ENCODE measurements at places on chromosomes 12 and 14. TPM values are rescaled to one million over a fixed set of nuclear protein-coding genes. Genes with fewer than 3 reads are reported as not detected.
A peak's percentile ranks its signal among the peaks of the same experiment; 100 is the strongest.

GRCh38 chr12:59070322-59070933 lies 150.1 kb upstream of the LRIG3 start:
- DNase-seq: no peak

GRCh38 chr14:92847278-92847677 lies 53.2 kb downstream of the GOLGA5 start:
- DNase-seq: peak; percentile 29

DNA sequence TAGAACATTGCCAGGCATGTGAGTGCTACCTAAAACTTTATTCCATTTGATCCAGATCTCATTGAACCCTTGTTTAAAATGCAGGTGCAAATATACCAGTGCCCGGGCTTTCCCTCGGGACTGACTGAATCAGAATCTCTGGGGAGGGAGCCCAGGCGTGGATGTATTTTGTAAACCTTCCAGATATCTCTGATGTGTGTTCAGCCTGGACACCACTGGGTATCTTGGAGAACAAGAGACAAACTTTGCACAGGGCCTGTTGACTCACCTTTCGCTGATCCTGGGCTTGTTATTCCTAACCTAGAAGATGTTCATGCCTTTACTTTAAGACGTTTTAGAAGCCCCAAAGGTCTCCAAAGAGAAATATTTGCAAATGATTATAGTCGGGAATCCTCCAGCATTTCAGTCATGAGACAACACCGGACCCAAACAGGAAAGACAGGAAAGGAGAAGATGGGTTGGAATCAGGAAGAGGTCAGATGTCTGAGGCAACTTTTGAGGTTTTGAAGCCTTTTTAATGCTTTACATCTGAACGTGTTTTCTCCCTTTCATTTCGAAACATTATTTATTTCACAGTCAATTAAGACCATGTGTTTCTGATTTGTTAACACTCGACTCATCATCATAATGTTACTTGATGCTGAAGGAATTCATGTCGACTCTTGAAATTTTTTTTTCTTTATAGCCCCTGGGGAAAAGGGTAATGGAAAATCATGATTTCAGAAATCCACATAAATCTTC lies 118.6 kb downstream of the PLXNC1 start:
- peak; percentile 61 for DNase-seq

GRCh38 chr14:32662211-32662610 lies 276.5 kb upstream of the NPAS3 start:
- no peak for DNase-seq

GRCh38 chr12:65082406-65082805 lies 38.7 kb downstream of the WIF1 start:
- no peak for DNase-seq

DNA sequence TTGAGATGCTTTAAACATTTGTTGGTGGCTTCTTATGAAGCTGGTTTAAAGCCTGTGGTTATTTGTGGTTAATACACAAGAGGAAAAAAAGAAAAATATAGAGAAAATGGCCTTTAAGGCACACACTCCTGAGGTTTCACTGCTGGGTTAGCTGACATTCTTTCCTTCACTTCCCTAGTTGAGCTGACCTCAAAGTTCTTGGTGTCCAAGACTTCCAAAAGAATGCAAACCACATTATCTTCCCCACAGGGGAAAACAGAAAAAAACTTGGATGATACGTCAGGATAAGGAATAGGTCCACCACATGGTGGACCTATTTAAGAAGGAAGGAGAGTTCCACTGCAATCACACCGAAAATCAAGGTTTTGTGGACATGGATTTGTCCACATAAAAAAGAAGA lies 94.3 kb downstream of the SLC25A21 start:
- no peak for DNase-seq

DNA sequence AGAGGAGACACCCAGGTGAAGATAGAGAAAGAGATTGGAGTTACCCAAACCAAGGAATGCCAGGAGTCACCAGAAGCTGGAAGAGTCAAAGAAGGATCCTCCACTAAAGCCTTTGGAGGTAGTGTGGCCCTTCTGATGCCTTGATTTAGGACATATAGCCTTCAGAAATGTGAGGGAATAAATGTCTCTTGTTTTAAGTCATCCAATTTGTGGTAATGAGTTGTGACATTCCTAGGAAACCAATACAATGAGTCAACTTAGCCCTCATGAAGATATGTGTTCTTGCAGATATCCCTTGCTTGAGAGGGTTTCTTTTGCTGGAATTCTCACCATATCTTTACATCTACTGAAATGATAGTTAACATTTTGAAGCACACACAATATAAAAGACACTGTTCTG lies 58.8 kb downstream of the CCER1 start:
- no peak for DNase-seq

- no peak for DNase-seq
Observed at GRCh38 chr12:56644654-56645053, 1.1 kb downstream of the ATP5F1B start.

DNA sequence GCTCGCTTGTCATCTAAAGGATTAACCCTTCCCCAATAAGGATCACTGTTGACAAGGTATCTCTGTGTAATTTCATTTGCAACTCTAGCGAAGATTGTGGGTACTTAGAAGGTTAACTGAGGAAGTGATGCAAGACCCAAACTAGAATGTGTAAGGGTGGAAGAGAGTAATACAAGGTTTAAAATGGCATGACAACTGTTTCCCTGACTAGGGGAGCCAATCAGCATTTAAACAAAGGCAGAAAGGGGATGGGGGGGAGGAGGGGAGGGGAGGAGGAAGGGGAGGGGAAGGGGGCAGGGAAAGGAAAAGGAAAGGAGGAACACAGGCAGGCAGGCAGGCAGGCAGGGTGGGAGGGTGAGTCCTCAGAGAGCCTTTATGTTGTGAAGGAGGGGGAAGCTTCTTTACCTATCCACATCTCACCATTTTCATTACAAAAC lies 31.1 kb downstream of the NRDE2 start:
- peak; percentile 69 for DNase-seq

DNA sequence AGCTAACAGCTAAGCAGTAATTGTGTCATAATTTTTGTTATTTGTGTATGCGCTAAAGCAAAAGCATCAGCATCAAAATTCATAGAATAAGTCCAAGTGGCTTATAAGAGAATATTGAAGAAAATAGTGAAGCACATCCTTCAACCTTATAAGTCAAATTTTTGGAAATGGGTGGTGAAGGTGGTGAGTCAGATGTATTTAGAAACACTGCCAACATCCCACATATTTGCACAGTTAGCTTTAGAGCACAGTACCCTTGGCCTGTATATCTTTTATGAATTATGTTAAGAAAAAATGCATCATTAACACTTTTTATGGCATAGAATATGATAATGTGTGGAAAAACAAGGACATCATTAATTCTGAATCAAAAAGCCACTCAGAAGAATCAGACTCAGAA lies 8.0 kb downstream of the SYT10 start:
- DNase-seq: no peak

DNA sequence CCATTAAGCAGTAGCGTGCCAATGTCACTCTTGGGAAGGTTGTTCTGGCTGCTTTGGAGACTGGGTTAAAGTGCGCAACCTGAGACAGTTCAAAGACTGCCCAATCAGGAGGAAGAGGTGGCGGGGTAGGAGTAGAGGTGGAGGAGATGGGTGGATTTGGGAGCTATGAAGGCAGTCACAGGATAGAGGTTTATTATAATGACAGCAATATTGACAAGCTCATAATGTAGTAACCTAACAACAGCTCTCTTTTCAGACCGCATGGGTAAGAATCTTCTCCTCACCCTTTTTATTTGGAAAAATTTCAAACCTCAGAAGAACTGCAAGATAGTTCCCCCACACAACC lies 5.3 kb upstream of the PSMD9 start:
- no peak for DNase-seq

- no peak for DNase-seq
Observed at GRCh38 chr12:8629486-8630033, 16.9 kb upstream of the AICDA start.

DNA sequence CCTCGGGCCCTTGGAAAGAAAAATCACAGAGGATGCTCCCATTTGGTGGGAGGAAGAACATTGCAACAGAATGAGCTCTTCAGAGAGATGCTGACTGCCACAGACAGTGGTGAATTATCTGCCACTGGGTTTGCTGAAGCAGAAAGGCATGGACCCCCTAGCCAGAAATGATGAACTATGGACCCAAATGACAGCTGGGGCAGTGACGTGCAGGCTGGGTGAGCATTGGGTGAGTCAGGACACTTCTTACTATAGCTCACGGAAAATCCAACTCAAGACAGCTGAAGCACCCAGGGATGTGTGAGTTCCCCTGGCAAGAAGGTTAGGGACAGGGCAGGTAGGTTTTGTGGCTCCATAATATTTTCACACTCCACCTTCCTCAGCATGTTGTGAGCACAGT lies 993.2 kb downstream of the BCL11B start:
- DNase-seq: no peak

DNA sequence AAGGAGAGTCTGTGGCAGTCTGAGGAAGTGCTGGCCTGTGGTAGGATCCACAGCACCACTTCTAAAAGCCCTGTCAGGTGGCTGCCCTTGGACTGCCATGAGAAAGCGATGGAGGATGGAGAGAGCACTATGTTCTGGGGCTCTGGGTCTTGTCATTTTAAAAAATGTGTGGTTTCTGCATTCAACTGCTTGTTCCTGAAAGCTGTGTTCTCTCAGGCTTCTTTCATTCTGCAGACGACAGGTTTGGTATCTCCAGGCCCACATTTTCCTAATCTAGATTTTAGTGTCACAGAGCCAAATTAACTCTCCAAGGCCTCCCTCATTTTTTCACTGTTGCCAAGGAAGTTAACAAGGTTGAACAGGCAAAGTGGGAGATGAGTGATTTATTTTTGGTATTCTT lies 10.5 kb downstream of the OVCH1 start:
- DNase-seq: no peak

DNA sequence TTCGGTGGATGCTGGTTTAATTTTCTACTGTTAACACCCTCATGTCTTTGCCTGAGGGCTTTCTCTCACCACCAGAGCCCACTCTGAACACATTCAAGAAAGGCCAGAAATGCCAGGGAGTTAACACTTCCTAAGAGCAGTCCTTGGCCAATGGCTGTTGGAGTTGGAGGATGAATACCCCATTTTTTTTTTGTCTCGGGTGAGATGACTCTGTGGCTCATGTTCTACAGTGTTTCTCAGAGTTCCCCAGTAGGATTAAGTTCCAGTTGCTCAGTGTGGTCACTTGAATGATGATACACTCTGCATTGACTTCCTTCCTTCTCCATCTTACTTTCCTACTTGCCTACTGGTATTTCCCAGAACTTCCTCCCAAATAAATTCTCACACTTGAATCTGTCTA lies 65.8 kb downstream of the FOS start:
- DNase-seq: peak; percentile 34

DNA sequence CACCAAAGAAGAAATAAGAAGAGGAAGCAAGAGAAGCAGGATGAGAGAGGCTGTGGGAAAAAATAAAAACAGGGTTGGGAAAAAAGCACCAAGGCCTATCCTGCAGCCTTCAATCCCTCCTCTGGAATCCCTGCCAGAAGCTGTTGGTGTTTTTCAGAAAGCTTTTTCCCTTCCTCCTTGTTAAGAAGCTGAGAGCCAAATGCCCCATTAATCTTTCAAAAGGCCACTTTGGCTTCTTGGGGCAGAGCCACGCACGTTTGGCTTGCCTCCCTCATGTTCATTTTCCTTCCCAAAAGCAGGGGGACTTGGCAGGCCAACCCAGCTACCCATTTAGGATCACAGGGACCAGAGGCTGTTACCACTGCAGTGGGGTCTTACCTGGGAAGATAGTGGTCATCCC lies 365.3 kb downstream of the NUAK1 start:
- no peak for DNase-seq

DNA sequence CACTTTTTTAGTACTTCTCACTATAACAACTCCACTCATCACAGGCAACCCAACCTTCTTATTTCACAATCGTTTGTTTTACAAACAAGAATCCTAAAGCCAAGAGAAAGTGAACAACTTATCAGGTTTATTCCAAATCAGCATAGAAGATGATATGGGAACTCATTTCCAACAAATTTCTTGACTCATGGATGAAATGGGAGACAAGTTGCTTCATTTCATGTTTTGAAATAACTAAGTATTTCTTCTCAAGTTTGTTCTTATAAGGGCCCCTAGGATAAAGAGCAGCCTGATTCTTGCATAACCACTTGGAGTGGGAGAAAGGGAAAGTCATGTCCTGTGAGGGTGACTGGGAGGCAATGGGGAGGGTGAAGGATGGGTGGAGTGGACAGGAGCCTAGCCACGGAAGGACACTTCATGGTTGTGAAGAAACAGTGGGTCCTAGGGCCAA lies 168.3 kb downstream of the DUSP6 start:
- DNase-seq: peak; percentile 64

GRCh38 chr12:24378548-24379407 lies 429.3 kb upstream of the SOX5 start:
- no peak for DNase-seq

DNA sequence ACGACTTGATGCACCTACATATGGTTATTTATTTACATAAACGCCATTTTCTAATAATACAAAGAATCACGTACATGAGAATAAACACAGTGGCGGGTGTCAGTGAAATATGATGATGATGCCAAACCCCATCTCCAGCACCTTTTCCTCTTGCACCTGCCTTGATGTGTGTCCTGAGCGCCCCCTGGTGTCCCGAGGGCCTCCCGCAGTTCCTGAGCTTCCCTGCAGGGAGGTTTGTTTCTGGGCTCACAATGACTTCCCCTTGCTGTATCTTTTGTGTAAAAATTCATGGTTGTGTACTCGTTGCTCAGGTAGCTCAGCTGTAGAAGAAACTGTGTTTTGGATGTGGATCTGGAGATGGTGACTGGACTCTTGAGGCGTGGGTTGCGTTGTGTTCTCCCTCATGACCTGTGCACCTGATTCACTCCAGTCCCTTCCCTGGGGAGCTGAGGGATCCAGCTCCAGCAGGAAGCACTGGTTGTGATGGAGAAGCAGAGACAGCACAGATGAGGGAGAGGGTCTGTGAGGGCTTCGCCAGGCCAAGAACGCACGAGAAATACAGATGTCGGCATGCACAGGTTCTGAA lies 1037.8 kb downstream of the TMEM121 start:
- DNase-seq: peak; percentile 12

GRCh38 chr14:29861996-29862395 lies 65.7 kb downstream of the PRKD1 start:
- no peak for DNase-seq

GRCh38 chr12:87127272-87127671 lies 871.1 kb upstream of the MGAT4C start:
- DNase-seq: no peak

GRCh38 chr12:93156086-93156716 lies 221.5 kb upstream of the NUDT4 start:
- no peak for DNase-seq

GRCh38 chr12:100959481-100959880 lies 164.9 kb downstream of the ANO4 start:
- DNase-seq: no peak

GRCh38 chr12:121352682-121353018 lies 439 bp upstream of the ANAPC5 start:
- DNase-seq: no peak

OR6C2 gene
- polyA plus RNA-seq: not detected

PTGDR gene
- polyA plus RNA-seq: not detected

GARIN6 gene
- polyA plus RNA-seq: not detected

IFNG-AS1 gene
- polyA plus RNA-seq: not detected

RTN1 gene
- 40.2 TPM for polyA plus RNA-seq

RHOJ gene
- not detected for polyA plus RNA-seq

MORN3 gene
- 0.25 TPM for polyA plus RNA-seq

AQP2 gene
- not detected for polyA plus RNA-seq

ABHD12B gene
- 0.45 TPM for polyA plus RNA-seq

Data from CD14-positive monocyte (primary cell).